Stimulated activated CD8-positive, alpha-beta memory T cell treated with anti-CD3 and anti-CD28 coated beads, Interleukin-2, amount 100 ng/mL, for 48 hours (primary cell): ENCODE measurements at places on chromosomes 5 and 9.
A peak's percentile ranks its signal among the peaks of the same experiment; 100 is the strongest.

GRCh38 chr5:149294872-149295829 is 23.5 kb downstream of the AFAP1L1 start:
- no peak for DNase-seq

DNA sequence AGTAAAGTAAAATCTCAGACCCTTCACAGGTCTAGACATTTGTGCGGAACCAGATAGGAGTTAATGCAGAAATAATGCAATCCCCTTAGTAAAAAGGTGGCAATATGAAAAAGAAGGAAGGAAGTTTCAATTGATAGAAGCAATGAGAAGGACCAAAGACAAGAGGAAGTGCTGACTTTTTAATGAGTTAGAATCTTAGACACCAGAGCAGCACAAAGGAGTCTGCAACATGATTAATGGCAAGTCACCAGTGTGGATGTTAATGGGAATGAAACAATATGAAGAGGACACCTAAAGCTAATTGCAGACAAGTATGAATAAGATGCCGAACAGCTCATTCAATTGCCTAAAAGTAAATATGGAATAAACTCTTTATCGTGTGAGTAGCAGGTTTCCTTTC is 50.9 kb downstream of the MEGF9 start:
- DNase-seq, result no peak

DNA sequence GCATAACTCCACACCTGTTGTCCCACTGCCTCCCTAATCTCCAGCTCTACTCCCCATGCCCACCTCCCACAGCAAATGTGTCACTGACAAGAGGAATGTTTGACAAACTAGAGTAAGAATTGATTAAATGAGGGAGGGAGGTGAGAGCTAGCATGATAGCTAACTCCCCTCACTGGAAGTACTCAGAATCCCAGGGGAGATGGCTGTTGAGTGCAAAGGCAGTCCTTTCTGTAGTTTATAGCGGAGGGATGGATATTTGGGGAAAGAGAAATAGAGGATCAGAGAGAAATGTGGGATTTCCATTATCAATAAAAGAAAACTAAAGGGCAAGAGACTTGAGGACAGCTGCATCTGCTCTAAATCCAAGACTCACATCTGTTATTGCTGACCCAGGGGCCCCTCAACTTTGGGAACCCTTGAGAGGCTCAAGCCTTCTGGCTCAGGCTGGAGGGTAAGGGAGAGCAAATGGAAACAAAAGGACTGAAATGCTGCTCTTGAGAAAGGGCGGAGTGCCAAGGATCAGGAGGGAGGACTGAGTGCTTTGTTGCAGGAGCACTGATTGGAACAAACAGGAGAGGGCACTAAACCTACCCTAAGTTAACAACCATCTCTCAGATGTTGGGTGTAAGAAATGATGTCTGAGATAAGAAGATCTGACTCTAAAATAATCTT is 372.1 kb downstream of the NTRK2 start:
- no peak for DNase-seq

DNA sequence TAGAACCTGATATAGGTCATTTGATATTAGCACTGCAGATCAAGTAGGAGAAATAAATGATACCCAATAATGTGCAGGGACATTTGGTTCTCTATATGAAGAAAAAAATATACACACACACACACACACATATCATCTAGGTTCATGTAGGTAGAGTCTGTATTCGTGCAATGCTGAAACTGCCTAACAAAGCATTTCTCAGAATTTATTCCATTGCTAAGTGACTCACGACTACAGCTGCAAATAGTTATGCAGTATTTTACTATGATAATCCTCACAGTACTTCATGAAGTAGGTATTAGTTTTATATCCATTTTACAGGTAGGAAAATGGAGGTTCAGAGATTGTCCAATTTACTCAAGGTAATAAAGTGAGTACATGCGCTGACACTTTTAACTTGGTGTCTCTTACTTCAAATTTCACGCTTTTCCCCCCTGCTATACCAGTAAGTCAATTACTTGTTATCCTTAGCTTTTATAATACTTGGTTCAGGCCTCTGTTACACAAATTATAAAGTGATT is 2.4 kb downstream of the GIN1 start:
- DNase-seq, result no peak

DNA sequence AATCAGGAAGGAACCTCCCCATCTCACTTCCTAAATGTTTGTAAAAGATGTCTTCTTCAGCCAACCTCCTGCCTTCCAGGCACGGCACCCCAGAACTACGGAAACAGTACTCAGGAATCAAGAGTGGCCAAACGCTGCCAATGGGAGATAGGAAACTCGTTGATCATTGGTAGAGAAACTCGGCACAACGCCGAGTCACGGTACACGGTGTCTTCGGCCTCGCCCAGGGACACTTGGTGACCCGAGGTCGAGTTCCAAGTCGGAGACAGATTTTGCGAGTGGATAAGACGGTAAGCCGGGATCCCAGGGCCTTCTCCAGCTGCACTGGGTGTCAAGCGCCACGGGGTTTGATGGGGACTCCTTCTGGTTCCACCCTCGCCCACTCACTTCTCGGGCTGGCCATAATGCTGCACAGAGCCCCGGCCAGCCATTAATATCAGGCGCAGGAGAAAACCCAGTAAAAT is 343 bp downstream of the KIAA0825 start:
- peak; percentile 9 for DNase-seq

DNA sequence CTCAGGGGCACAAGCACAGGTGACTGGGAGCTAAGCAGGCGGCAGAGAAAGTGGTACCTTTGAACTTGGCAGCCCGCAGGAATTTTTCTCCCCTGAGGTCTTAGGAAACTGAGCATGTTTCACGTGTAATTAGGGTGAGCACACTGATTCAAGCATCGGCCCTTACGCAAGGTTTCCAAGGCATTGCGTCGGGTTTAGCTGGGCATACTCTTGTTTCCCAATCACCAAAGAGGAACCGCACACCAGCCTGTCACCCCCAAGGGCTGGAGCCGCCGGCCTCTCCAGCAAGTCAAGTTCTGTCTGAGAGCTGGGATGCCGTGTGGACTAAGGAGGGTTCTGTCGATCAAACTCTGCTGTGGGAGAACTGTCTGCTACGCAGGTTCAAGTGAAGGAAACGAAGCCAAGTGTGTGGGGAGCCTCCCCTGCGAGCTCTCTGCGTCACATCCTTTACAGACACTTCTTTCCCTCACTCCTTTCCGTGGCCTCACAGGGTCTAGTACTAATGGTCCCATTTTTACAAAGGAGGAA is 53.0 kb downstream of the ERGIC1 start:
- DNase-seq, result no peak
